ENCODE measurements at places on chromosomes 2 and 18.

DNA sequence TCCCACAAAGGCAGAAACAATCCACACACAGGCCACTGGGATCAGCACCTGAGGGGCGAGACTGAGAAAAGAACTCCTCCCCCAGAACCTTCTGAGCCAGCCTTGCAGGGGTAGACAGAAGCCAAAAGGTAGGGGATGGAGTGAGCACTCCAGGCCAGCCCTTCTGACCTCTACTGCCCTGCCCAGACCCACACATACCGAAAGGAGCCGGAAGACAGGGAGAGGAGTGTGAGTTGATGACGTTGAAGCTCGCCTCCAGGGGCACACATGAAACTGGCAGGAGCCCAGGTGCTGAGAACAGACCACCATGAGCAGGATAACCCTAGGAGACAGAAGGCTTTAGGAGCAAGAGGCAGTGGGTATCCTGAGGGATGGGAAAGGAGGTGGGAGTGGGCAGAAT is 1.8 kb downstream of the SLC23A3 start:
- DNase-seq, result no peak

- no peak for DNase-seq
Measured at GRCh38 chr2:237854295-237854694, 5.1 kb upstream of the RAMP1 start.

- DNase-seq, result no peak
Measured at GRCh38 chr18:36608107-36608506, 220.7 kb downstream of the TPGS2 start.

DNA sequence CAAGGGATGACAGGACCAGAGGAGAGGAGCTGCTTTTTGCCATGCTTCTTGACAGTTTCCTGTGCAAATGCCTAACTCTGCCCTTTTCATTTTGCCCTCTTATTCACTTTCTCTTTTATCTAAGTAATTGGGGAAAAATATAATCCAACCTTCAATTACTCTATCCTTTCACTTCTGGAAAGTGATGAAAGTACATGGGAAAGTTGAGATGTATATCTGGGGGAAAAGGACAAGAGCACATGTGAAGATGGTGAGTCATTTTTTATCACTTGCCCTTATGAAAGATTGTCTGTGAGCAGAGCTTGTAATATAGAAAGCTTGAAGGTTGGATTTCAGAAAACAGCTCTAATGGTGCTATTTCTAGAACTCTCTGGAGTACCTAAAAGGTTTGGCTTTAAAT is 1070.7 kb downstream of the CNTNAP5 start:
- no peak for DNase-seq

GRCh38 chr2:317501-318424 is 29.9 kb upstream of the ALKAL2 start:
- no peak for DNase-seq

Measured in NCI-H1417 (cell line).